ENCODE measurements at places on chromosomes 16 and 17.

DNA sequence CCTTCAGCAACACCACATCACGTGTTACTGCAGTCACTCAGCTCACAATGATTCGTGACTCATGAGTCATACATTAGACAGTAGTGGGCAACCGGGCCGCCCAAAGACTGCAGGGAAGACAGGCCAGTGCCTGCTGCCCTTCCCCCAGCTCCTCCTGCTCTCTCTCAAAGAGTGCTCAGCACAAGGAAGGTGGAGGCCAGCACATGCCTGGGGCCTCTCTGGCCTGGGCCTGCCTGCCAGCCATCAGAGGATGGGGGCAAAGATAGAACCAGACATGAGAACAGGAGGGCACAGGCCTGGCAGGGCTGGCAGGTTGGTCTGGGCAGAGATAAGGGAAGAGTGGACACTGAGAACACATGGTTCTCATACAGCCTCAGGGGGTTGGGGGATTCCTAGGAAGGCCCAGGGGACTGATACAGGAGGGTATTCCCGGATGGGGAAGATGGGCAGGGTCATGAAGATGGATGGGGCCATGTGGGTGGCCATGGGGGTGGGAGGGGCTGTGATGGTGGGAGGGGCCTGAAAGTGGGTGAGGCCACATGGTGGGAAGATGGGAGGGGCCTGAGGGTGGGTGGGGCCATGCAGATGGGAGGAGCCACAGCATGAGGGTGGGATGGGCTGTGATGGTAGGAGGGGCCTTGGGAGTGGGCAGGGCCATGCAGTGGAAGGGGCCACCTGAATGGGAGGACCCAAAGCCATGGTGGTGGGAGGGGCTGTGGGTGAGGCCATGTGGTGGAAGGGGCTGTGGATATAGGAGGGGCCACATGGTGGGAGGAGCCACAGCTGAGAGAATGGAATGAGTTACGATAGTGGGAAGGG lies 29.0 kb downstream of the KATNB1 start:
- no peak for DNase-seq

- no peak for DNase-seq
These were observed 13.8 kb upstream of the KCNJ18 start for GRCh38 chr17:21678393-21679081.

GRCh38 chr17:79029327-79030009 lies 5.5 kb downstream of the C1QTNF1 start:
- DNase-seq: no peak

GRCh38 chr16:87160701-87161337 lies 156.4 kb downstream of the C16orf95 start:
- DNase-seq: no peak

- no peak for DNase-seq
These were observed 93.9 kb downstream of the SDR42E1 start for GRCh38 chr16:81917375-81917774.

- peak; percentile 5 for DNase-seq
These were observed 22.4 kb upstream of the TEKT1 start for GRCh38 chr17:6853764-6854442.

- no peak for DNase-seq
These were observed at the start of gene SGCA for GRCh38 chr17:50165867-50166517. Gene SGCA, plus strand, starts transcription at chr17:50166005. Its CDS starts 36 bp downstream, at chr17:50166041.
